ENCODE measurements at places on chromosomes 3 and 15.
A peak's percentile ranks its signal among the peaks of the same experiment; 100 is the strongest.

- DNase-seq, result no peak
These were observed 19.2 kb downstream of the SLC41A3 start for GRCh38 chr3:126064627-126065258.

DNA sequence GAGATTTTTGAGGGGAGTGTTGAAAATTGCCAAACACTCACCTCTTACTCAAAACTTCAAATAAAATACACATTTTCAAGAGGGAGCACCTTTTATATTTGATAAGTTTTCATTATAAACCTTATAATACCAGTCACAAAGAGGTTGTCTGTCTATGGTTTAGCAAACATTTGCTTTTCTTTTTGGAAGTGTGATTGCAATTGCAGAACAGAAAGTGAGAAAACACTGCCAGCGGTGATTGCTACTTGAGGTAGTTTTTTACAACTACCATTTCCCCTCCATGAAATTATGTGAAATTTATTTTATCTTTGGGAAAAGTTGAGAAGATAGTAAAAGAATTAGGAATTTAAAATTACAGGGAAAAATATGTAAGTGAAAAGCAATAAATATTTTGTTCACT, 20.1 kb downstream of the DIPK2A start:
- no peak for DNase-seq

DNA sequence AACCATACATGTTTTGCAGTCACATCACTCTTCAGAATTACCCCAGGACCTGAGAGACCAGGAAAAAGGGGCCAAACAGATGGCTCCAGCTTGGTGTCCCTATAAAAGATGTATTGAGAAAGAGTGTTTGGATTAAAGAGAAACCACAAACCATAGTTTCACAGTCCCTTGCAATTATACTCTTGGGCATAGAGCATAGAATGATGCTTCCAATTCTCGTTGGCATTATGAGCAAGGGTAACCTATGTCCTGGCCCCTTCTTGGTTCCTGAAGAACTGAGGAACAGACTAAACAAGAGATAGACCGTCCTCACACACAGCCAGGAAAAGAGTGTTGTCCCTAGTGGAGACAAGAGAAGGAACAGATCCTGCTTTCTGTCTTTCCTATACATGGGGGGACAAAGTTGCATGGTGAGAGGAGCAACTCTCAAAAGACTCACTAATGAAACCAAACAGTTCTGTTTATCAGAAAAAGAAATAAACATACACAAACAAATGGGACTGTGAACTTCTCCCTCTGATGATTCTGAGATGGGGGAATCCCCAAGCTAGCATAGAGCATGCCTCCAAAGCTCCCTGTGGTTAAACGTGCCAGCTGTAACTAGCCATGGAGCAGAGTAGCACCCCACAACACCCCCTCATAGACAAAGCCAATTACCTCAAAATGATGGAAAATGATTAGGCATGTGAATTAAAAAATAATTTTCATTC, 908.6 kb downstream of the NTRK3 start:
- DNase-seq, result no peak

- no peak for DNase-seq
These were observed 292.9 kb upstream of the GADL1 start for GRCh38 chr3:31187380-31187779.

GRCh38 chr15:27358751-27359434, 387.9 kb downstream of the GABRG3 start:
- peak; percentile 3 for DNase-seq

DNA sequence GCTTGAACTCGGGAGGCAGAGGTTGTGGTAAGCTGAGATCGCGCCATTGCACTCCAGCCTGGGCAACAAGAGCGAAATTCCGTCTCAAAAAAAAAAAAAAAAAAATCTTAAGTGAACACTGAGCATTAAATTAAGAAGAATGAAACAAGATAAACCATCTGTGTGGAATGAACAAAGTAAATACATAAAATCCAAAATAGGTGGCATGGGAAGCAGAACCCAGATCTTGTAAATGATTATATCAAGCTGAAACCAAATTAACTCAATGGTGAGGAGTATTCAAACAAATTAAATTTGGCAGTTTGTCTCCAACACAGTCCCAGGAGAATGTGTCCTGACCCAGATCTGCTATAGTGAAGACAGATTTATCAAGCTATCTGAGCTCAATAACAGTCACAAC, 32.1 kb downstream of the STAG1 start:
- DNase-seq, result no peak

GRCh38 chr15:91099995-91100813, at the start of gene SV2B:
TSS of gene SV2B (plus strand) at chr15:91100257. CDS start at chr15:91226264, 126,007 bp downstream.
- no peak for DNase-seq

- no peak for DNase-seq
These were observed 230.4 kb downstream of the PLCL2 start for GRCh38 chr3:17115186-17115585.

GRCh38 chr15:88166082-88166993, 90.2 kb downstream of the NTRK3 start:
- DNase-seq, result no peak

DNA sequence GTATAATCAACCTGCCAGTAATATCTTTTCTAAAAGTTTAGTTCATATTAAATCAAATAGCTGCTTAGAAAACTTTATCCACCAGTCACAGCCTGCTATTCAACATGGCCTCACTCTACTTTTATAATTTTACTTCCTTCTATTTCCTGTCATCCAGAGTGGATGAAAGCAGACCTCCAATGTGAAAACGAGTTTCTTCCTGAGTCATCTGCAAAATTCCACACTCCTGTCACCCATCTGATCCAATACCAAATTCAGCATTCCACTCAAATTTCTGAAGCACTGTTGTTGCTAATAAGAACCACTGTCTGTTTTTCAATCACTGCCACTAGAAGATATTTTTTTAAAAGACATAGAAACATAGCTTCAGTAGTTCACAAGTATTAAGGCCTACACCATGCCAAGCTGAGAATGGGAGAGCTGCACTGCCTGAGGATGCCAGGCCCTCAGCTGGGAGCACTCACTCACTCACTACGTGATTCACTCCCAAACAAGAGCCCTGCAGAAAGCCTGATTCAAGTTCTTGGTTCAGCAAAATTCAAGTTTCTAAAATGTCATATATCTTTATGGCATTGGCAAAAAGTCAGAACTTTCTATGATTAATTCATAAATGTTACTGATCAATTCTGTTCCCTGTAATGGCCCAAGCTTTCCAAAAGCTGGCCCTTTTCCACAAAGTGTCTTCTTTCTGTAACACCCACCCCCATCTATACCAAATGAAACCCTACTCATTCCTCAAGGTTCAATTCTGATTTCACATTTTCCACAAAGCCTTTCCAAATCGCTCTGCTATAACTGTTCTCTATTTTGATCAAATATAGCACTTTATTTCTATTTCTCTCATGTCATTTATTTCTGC, 82.9 kb downstream of the FSIP1 start:
- no peak for DNase-seq

DNA sequence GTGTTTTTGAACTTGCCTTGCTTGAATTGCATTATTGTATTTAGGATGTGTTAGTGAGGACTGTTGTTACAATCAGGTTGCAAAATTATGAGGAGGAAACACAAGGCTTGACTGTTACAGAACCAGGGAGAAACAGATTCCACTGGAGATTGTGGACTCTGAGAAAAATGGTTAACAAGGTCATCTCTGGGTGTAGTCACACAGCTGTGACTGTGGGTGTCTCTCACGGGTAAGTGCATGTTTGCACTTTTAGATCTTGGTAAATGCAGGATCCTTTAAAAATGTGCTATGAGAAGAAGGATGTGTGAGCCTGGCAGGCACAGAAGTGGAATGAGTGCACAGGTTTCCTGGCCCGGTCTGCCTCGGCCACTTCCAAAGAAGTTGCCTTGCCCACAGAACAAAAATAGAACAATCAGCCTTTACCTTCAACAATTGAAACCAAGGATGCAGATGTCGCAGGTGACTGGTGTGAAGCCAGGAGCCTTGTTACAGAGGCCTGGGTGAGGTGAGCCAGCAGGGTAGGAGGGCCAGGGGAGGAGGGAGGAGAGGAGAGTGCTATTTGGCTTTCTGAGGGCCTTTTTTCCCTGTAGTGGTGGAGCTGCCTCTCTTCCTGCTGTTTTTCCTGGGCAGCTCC, 68.0 kb downstream of the ABHD5 start:
- DNase-seq, result no peak

- no peak for DNase-seq
These were observed 205.0 kb upstream of the STAC start for GRCh38 chr3:36175113-36175812.

DNA sequence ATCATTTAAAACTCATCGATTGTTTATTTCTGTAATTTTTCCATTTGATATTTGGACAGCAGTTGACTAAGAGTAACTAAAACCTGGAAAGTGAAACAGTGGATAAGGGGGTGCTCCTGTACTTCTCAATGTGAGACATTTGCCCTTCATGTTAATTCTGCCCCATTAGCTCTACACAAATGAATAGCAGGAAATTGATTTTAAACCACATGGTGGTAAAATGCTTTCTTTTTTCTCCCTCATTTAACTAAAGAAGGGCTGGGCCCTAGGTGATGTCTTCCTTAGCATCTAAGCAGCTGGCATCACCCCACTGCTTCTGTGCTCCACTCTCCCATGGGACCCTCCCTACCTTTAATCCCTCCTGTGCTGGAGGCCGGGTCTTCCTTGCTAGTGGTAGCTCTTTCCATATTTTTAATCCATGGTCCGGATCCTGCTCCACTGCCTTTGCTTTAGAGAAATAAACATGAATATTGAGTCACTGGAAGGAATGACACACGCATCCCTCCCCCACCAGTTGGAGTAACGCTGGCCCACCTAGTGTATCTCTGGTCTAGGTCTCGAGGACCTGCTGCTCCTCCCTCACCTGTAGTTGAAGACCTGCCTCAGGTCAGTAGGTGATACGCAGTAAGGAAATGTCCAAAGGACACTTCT, 30.2 kb upstream of the LAMP3 start:
- DNase-seq, result no peak

GRCh38 chr3:124118397-124118796, 126.5 kb upstream of the ROPN1 start:
- no peak for DNase-seq

DNA sequence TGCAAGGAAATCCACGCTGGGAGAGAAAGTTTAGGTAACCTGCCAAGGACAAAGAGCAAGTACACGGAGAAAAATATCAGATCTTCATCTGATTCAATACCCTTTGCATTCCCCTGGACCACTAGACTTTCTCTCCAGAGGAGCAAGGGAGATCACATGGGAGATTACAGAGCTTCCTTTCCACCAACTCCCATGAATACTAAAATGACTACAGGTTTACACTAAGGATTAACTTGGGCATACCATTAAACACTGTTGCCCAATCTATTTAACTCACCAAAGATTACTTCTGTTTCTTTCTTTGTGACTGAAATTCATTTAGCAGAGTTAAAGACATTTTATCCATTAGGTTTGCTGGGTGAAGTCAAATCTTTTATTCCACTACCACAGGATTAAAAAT, 71.2 kb downstream of the RYK start:
- DNase-seq, result no peak

DNA sequence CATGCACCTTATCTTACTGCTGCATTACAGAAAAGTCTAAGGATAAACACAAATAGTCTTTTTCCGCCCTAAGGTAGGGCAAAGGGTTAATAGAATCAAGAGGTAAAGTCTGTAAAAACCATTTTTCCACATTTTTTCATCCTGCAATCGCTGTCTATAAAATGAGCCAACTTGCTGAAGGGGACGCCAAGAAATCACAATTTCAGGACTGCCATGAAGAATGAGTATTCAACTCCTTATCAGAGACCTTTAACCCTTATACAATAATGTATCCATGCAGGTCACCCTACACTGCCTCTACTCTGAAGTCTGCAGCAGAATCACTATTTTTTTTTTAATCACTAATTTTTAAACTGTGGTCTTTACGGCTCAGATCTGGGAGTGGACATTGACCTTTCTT, 1.1 kb upstream of the DNAJC13 start:
- DNase-seq, result no peak

GRCh38 chr3:39433642-39434041, 27.1 kb downstream of the RPSA start:
- no peak for DNase-seq

GRCh38 chr15:46278062-46278461, 643.2 kb downstream of the SQOR start:
- no peak for DNase-seq

- no peak for DNase-seq
These were observed 132.9 kb upstream of the LRRFIP2 start for GRCh38 chr3:37307321-37307720.

DNA sequence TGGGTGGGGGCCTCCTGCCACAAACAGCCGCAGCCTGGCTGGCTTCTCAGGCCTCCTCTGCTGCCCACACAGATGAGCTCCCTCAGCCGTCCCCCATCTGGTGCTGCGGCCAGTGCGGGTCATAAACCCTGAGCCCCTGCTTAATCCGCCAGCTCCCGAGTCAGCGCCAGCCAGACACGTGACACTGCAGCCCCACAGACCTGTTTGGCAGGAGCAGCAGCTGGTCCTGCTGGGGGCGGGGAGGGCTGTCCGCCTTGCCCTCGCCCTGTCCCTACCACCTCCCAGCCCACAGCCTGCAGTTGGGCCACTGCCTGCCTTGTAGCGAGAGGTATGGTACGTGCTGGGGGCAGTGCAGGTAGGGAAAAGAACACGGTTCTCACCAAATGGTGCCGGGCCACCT, 86.2 kb downstream of the IQSEC1 start:
- no peak for DNase-seq

DNA sequence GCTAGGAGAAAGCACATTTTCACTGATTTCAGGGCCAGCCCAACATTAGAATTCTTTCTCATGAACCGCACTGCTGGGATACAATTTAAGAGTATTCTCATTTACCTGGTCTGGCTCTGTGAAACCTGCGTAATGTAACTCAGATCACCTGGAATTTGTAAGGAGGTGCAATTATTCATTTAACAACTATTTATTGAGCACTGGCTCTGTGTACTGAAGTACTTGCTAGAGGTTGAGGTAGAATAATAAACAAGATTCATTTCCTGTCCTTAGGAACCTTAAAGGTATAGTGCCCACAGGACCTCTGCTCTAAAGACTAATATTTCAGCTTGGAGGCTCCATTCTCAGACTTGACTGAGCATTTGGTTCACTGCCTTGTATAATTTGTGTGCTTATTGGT, 242.2 kb upstream of the ZPLD1 start:
- DNase-seq, result no peak

DNA sequence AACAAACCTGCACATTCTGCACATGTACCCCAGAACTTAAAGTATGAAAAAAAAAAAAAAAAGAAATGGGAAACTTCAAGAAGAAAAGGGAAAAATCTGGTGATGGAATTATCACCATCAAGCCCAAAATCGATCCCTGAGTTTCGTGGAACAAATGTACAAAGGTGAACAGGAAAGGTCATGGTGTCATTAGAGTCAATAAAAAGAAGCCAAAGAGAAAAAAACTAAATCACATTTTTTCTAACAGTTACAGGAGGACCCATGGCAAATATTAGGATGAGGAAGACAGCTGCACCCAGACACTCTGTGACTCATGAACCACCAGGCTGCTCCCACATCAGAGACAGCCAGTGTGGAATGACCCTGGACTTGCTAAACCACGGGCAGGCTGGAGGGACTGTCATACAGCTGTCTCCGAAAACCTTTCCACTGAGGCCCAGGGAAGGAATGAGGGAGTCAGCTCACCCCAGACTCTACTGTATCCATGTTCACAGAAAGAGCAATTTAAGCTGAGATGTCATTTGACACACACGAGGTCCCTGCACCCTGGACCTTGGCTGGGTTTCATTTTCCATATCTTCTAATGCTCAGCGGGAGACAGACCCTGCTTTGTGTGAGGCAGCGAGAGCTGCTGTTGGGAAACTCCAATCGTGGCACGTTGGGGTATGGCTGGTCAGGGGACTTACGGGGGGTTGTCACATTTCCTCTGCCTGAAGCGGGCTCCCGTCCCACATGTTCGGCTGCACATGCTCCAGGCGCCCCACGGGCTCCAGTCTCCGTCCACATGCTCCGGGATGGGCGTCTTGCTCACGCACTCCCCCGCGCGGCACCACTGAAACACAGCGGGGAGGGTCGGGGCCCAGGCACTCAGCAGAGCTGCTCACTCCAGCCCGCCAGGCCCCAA, 210.2 kb downstream of the ADAMTS17 start:
- peak; percentile 44 for DNase-seq
